ENCODE measurements at places on chromosomes 7 and 10. TPM values are rescaled to one million over a fixed set of nuclear protein-coding genes. Genes with fewer than 3 reads are reported as not detected.

HABP2 gene
- total RNA-seq: not detected

SUGCT gene
- 13.1 TPM for total RNA-seq

TFPI2 gene
- 38.2 TPM for total RNA-seq

TMEM139 gene
- total RNA-seq: not detected

GBX1 gene
- total RNA-seq: not detected

SSC4D gene
- 0.45 TPM for total RNA-seq

MEST gene
- 2.4 TPM for total RNA-seq

STEAP1 gene
- total RNA-seq: 66.6 TPM

RET gene
- 0.29 TPM for total RNA-seq

PAPOLB gene
- total RNA-seq: not detected

SYNPO2L gene
- 2.2 TPM for total RNA-seq

HOXA6 gene
- total RNA-seq: 2.6 TPM

AFAP1L2 gene
- 0.06 TPM for total RNA-seq

MPP7 gene
- 0.83 TPM for total RNA-seq

RBM17 gene
- total RNA-seq: 75.2 TPM

DENND11 gene
- total RNA-seq: 2.8 TPM

OR9A2 gene
- not detected for total RNA-seq

GIMAP7 gene
- total RNA-seq: not detected

Data from HFFc6 (cell line).